ENCODE measurements at places on chromosomes 3 and 15. TPM values are rescaled to one million over a fixed set of nuclear protein-coding genes. Genes with fewer than 3 reads are reported as not detected.

DNA sequence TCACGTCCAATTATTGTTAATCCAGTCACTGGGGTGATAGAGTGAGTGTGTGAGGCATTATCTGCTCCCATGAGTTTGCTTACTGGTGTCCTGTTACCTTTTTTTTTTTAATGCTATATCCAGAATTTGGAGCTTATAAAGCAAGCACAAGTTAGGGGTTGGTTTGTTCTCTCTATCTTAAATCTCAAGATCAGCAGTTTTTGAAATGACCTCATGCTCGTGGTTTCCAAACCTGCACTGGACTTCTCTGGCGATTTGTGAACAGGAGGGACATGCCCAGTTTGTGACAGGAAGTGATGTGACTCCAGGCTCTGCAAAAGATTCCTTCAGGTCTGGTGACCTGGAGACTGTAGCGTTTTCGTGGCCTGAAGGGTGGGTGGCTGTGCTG lies 25.6 kb downstream of the XYLB start:
- no peak overlapping the region for H3K27ac ChIP-seq
- H3K27me3 ChIP-seq: no peaks in the 10 kb centered on the region
- H3K4me1 ChIP-seq: no peaks in the 10 kb centered on the region
- no peak overlapping the region for H3K4me3 ChIP-seq
- H3K36me3 ChIP-seq: no peaks in the 10 kb centered on the region

GRCh38 chr3:127170814-127171213 lies 22.1 kb upstream of the PRR23E start:
- no peak overlapping the region for H3K4me3 ChIP-seq
- H3K4me1 ChIP-seq: no peaks in the 10 kb centered on the region
- no peak overlapping the region for H3K27ac ChIP-seq

GRCh38 chr3:38266810-38267209 lies 1.2 kb downstream of the SLC22A13 start:
- H3K4me1 ChIP-seq: no peaks in the 10 kb centered on the region
- no peak overlapping the region for H3K27ac ChIP-seq
- H3K4me3 ChIP-seq: no peak overlapping the region
- no peak for DNase-seq
- H3K36me3 ChIP-seq: no peaks in the 10 kb centered on the region

The DPPA4 gene
- total RNA-seq: not detected

The NUTM1 gene
- total RNA-seq: not detected
